ENCODE measurements at places on chromosomes 16 and 17.

- DNase-seq, result no peak
Measured at GRCh38 chr17:37220607-37220953, 155.2 kb upstream of the C17orf78 start.

DNA sequence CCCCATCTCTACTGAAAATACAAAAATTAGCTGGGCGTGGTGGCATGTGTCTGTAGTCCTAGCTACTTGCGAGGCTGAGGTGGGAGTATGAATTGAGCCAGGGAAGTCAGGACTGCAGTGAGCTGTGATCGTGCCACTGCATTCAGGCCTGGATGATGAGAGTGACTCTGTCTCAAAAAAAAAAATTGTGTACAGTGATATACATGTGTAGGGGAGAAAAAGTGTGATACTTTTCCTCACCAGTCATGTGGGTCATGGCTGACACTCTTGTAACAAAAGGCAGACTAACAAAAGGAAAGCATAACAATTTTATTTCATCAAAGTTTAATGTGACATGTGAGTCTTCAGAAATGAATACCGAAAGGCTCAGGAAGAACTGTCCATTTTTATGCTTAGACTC lies 2.0 kb upstream of the ABCC12 start:
- no peak for DNase-seq

GRCh38 chr17:17897442-17897841 lies 60.7 kb upstream of the SREBF1 start:
- DNase-seq, result no peak

DNA sequence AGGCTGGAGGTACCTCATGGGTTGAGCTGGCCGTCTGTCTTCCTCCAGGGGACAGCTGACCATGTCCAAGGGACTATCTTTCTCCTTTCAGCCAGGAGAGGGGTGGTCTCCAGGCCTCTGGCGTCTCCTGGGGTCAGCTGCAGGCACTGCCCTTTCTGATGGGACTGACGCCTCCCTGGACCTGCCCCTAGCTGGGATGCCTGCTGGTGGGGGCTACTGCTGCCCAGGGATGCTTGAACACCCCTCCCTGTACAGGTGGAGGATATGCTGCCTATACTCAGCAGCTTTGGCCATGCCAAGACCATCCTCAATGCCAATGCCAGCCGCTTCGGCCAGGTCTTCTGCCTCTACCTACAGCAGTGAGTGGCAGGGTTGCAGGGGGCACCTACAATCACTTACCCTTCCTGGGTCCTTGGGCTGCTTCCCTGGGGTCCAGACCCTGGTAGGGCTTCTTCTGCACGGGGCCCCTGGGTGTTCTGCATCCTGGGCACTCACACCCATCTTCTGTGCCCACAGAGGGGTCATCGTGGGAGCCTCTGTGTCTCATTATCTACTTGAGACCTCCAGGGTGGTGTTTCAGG lies 4.2 kb downstream of the MYO15B start:
- DNase-seq, result no peak

- no peak for DNase-seq
Measured at GRCh38 chr17:72710834-72711233, 381.7 kb downstream of the SLC39A11 start.

- DNase-seq, result no peak
Measured at GRCh38 chr16:4314532-4315185, 1.2 kb upstream of the GLIS2 start.

GRCh38 chr17:32882029-32882428 lies 5.1 kb upstream of the MYO1D start:
- no peak for DNase-seq

DNA sequence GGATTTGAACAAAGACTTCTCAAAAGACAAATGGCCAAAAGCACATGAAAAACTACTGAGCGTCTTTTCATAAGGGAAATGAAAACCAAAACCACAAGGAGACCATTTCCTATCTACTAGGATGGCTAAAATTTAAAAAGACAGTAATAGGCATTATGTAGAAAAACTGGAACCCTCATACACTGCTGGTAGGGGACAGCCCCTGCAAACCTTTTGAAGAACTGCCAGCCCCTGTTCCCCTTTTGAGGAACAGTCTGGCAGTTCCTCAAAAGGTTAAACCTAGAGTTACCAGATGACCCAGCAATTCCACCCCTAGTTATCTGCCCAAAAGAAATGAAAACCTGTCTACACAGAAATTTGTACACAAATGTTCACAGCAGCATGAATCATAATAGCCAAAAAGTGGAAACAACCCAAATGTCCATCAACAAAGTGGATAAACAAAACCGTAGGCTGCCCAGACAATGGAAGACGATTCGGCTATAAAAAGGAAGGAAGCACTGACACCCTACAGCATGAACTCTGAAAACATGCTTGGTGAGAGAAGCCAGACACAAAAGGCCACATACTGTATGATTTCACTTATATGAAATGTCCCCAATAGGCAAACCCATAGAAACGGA lies 22.9 kb downstream of the CDIP1 start:
- DNase-seq, result no peak

DNA sequence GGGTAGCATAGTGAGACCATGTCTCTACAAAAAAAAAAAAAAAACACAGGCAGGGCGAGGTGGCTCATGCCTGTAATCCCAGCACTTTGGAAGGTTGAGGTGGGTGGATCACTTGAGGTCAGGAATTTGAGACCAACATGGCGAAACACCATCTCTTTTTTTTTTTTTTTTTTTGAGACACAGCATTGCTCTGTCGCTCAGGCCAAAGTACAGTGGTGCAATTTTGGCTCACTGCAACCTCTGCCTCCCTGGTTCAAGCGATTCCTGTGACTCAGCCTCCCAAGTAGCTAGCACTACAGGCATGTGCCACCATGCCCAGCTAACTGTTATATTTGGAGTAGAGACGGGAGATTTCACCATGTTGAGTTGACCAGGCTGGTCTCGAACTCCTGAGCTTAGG lies 5.1 kb downstream of the RAMP2 start:
- no peak for DNase-seq

GRCh38 chr16:69340095-69340644 lies 598 bp downstream of the NIP7 start:
- no peak for DNase-seq

DNA sequence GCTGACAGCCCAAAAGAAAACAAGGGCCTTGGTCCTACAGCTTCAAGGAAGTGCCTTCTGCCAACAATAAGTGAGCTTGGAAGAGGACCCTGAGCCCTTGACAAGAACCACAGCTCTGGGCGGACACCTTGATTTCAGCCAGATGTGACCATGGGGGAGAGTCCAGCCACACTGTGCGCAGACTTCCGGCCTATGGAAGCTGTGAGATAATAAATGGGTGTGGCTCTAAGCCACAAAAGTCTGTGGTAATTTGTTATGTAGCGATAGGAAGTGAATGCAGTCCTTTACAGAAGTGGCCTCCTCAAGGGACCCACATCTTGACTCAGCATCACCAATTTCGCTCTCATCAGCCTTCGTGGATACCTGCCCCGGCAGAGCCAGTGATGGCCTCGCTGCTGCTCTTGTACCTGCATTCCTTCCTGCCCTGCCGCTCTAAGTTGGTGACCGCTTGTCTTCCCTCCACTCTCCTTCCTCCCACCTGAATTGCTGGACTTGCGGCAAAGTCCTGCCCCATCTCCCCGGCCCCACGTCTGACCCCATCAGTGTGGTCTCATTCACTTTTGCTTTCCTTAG lies 29.3 kb downstream of the PRSS54 start:
- DNase-seq, result no peak

- DNase-seq, result no peak
Measured at GRCh38 chr17:40343219-40344119, 21.1 kb downstream of the GJD3 start.

DNA sequence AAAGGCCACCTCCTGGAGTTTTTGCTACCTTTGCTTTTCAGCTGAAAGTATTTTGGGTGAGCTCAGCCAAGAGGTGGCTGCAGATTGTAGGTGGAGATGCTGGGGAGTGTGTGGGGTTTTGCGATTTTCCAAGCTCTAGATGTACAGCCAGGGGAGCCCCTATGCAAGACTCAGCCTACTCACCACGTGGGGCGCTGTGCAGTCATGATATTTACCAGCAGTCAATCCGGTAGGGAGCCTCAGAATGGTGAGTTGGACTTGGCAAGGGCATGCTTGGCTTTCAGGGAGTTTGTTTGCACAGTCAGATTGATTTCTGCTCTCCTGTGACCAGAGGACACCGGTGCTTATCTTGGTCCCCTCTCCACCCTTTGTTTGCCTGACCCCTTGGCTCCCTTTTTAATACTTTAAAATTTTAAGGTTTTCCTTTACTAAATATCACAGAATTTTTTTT lies 175.3 kb downstream of the UTP18 start:
- no peak for DNase-seq

DNA sequence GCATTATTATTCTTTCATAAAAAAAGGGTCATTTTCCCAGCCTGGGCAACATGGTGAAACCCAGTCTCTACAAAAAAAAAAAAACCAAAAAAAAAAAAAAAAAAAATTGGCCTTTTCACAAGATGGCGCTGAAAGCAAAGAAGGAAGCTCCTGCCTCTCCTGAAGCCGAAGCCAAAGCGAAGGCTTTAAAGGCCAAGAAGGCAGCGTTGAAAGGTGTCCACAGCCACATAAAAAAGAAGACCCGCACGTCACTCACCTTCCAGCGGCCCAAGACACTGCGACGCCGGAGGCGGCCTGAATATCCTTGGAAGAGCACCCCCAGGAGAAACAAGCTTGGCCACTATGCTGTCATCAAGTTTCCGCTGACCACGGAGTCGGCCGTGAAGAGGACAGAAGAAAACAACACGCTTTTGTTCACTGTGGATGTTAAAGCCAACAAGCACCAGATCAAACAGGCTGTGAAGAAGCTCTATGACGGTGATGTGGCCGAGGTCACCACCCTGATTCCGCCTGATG lies 4.9 kb upstream of the PGAP6 start:
- no peak for DNase-seq

- no peak for DNase-seq
Measured at GRCh38 chr16:15765116-15765515, 91.7 kb downstream of the MYH11 start.

GRCh38 chr16:69324013-69324531 lies 6.3 kb downstream of the PDF start:
- no peak for DNase-seq

DNA sequence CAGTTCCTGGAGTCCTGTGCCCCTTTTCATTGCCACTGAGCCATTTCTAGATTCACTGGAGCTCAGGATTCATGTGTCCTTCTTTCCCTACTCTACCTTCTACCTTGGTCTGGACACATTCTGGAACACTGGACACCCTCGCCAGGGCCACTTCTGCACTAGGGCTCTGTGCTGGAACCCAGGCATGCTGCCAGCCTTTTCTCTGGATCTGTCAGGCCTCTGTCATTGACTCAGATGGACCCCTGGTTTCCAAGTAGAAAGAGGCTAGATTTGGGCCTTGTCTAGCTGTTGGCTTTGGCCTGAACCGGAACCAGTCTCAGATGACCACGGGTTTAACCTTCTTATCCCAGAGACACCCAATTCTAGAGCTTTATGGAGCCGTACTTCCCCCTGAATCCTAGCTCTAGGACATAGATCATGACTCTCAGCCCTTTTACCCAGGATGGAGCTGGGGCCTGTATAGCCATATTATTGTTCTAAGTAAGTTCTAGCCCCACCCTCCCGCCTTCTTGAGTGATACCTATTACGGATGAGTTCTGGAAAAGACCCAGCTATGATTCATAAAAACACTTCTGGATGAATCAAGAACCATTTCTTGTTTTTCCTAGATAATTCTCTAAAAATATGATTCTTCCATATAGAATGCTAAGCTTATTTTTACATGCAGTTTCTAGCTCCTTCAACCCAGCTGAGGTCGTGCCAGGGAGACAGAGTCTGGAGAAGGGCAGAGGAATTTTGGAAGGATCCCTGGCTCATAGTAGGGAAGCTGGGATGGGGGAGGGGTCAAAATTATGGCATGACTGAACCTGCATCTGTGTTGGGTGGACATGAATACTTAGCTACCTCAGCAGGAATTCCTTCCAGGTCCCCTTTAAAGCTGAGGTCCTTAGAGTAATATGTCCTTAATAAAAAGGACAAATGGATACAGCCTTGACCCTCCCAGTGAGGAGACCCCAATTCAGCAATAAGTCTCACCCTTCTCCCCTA lies 1.1 kb upstream of the CHRNB1 start:
- no peak for DNase-seq

- DNase-seq, result no peak
Measured at GRCh38 chr17:83179374-83179773, 100.0 kb downstream of the METRNL start.

DNA sequence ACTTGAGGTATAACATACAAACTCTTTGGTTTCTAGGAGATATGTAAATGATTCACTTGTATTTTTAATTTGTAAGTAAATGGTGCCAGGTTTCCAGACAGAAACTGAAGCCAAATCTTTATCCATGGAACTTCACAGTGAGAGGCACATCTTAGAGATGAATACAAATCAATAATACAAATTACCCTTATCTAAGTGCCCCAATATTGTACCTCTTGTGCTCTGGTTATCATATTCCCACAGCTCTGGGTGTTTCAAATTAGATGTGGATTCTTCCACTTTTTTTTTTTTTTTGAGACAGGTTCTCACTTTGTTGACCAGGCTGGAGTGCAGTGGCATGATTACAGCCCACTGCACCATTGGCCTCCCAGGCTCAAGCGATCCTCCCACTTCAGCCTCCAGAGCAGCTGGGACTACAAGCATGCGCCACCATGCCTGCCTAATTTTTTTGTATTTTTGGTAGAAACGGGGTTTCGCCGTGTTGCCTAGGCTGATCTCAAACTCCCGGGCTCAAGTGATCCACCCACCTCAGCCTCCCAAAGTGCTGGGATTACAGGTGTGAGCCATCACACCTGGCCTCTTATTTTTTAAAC lies 38.0 kb upstream of the DHX40 start:
- DNase-seq, result no peak

GRCh38 chr16:14003074-14003570 lies 68.0 kb upstream of the MRTFB start:
- peak; percentile 41 for DNase-seq

GRCh38 chr16:51707666-51708065 lies 556.6 kb upstream of the SALL1 start:
- no peak for DNase-seq

DNA sequence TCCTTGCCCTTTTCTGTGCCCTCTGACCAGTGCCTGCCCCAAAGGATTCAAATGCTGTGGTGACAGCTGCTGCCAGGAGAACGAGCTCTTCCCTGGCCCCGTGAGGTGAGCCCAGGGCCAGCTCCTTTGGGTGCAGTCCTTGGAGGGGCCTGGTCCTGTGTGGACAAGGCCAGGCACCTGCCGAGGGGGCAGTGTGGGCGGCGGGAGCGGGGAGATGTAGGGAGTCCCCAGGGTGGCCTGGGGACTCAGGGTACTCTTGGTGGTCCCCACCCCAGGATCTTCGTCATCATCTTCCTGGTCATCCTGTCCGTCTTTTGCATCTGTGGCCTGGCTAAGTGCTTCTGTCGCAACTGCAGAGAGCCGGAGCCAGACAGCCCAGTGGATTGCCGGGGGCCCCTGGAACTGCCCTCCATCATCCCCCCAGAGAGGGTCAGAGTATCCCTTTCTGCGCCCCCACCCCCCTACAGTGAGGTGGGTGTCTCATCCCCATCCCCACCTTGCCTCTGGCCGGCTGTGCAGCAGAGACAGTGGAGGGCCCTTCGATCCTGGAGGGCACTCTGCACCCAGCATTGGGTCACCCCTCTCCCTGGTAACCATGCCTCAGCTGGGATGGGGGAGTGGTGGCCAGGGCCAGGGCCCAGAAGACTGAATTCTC lies 4.4 kb downstream of the TMEM92 start:
- no peak for DNase-seq

Data from amniotic stem cell (primary cell).